ENCODE measurements at places on chromosomes 3 and 15. TPM values are rescaled to one million over a fixed set of nuclear protein-coding genes. Genes with fewer than 3 reads are reported as not detected.

TUBGCP5 gene
- 29.3 TPM for total RNA-seq

PLSCR5 gene
- total RNA-seq, result not detected

KBTBD13 gene
- total RNA-seq, result not detected

EHD4 gene
- total RNA-seq, result 140 TPM

SLC51A gene
- not detected for total RNA-seq

CEMIP gene
- total RNA-seq, result 1.1 TPM

GOLGA8Q gene
- total RNA-seq, result 0.66 TPM

XCR1 gene
- not detected for total RNA-seq

RASL12 gene
- total RNA-seq, result not detected

SCN5A gene
- 23.7 TPM for total RNA-seq

DPPA2 gene
- total RNA-seq, result not detected

SLC12A1 gene
- not detected for total RNA-seq

ELL3 gene
- total RNA-seq, result 2.0 TPM

P2RY1 gene
- 4.3 TPM for total RNA-seq

GOLGA8S gene
- 0.07 TPM for total RNA-seq

ST3GAL6 gene
- 36.7 TPM for total RNA-seq

MBD4 gene
- 35.6 TPM for total RNA-seq

ACOX2 gene
- 4.5 TPM for total RNA-seq
